Ovary (tissue), 10 donors: ENCODE measurements at places on chromosomes 1 and 21.

DNA sequence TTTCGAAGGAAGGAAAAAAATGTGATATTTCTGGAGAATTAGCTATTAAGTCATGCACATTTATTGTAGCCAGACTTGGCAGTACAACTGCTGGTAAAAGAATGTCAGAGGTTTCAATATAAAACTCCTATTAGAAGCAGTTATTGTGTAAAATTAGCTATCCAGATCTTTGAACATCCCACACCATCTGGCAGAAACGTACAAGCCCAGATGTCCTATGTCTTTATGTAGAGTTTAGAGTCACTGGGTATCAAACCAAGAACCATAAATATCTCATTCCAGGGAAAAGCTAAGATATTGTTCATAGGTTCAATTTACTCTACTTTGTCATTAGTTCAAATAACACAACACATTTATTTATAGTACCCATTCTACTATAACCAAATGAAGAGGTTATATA lies 31.4 kb downstream of the OLFM3 start:
- no peak overlapping the region for H3K27ac ChIP-seq

DNA sequence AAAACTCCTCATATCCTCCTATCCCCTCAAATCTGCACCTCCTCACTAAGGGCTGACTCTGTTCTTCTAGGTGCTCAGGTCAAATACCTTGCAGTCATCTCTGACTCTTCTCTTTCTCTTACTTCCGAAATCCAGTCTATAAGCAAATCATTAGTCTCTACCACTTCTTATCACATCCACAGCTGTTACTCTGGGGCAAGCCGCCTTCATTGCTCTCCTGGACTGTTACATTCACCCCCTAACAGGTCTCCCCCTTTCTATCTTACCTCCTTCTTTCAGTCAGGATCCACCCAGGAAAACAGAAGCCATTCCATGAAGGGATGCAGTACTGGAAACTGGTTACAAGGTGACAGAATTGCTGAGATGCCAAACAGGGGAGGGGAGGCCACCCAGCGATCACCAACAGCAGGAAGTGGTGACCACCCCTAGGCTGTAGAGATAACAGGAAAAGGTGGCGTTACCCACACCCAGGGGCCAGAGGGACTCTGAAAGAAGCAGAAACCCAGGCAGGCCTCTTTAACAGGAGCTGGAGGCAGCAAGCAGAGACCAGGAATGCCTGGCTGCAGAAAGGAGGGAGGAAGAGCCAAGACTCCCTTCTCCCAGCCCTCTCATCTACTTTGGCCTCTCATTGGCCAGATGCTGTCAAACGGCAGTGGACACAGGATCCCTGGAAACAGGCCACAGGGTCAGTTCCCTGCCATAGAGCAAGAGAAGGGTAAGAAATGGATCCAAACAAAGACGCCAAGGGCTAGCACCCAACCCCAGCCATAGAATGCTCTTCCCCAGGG lies 55.5 kb upstream of the FOXO6 start:
- DNase-seq = no peak
- no peak overlapping the region for H3K27ac ChIP-seq
- H3K4me1 ChIP-seq = no peaks in the 10 kb centered on the region

GRCh38 chr1:24526940-24527542 lies 24.4 kb downstream of the RCAN3 start:
- no peak for DNase-seq
- no peaks in the 10 kb centered on the region for H3K27me3 ChIP-seq
- no peaks in the 10 kb centered on the region for H3K36me3 ChIP-seq
- H3K4me1 ChIP-seq = no peaks in the 10 kb centered on the region

DNA sequence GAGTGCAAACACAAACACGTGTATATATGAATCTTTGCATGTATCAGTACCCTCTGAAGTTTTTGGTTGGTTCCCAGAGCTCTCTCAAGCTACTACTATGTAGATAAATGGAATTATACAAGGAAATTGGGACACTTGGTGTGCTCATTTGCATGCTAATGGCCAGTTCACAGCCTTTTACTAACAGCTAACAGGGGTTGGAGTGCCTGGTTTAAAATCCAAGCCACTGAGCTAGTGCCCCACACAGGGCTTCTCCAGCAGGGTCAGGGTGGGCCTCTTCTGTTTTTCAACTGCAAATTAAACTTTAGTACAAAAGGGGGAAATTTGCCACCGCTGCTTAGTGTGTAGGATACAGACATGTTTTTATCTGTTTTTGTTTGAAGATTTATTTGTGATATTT lies 121.0 kb downstream of the ATP5PO start:
- no peaks in the 10 kb centered on the region for H3K4me1 ChIP-seq
- no peaks in the 10 kb centered on the region for H3K36me3 ChIP-seq
- no peak for DNase-seq

DNA sequence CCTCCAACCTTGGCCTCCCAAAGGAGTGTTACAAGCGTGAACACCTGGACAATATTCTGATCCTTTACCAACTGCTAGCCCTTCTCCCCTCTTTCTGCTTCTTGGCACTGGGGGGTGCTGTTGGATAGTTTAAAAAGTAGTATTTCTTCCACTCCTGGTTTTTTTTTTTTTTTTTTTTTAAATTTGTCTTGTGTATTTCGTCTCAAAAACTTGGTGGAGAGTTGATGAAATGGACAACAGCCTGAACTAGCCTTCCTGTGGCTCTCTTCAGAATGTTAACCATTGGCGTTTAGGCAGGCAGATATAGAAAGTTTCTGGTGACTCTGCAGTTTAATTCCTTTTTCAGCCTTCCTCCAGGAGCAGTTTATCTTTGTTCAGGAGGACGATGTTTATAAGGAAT lies 69.7 kb upstream of the USP24 start:
- no peak overlapping the region for H3K4me3 ChIP-seq
- H3K36me3 ChIP-seq = no peaks in the 10 kb centered on the region
- H3K4me1 ChIP-seq = peaks cover 2% of the 10 kb centered on the region
- no peak overlapping the region for H3K27ac ChIP-seq
